Stimulated activated CD4-positive, alpha-beta T cell treated with anti-CD3 and anti-CD28 coated beads, Interleukin-1b, Interleukin-23, amount 100 ng/mL, for 4 hours (primary cell): ENCODE measurements at places on chromosomes 11 and 22.

DNA sequence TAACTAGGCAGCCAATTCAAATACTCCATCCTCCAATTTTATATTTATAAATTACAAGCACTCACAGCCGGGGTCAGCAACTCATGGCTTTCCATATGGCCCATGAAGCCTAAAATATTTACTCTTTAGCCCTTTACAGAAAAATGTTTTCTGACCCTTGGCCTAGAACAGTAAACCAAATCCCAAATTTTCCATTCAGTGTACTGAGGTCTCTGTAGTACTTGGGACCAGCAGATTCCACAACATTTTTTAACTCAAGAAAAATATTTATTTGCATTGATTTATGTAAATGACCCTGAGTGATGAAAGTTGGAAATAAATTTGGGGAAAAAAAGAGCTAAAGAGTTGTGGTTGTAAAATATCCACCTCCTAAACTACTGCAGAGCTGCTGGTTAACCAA is 82.6 kb downstream of the SLC1A2 start:
- DNase-seq = no peak

- DNase-seq = no peak
Observed at GRCh38 chr11:80048513-80048912, 607.7 kb upstream of the TENM4 start.

DNA sequence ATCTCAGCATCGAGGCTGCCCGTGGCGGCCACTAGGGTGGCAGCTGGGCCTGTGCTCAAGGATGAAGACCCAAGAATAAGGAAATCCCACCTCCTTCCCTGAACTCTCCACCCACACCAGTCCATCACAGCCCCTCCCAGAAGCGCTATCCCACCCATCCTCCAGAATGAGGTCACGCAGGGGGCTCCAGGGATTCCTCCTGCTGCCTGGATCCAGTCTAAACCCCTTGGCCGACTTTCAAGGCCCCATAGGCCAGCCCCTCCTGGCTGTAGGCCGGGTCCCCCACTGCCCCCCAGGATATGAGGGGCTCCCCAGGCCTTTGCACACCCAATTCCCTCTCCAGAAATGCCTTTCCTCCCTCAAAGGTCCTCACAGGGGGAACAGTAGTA is 19.0 kb upstream of the SCGB1A1 start:
- DNase-seq = no peak

DNA sequence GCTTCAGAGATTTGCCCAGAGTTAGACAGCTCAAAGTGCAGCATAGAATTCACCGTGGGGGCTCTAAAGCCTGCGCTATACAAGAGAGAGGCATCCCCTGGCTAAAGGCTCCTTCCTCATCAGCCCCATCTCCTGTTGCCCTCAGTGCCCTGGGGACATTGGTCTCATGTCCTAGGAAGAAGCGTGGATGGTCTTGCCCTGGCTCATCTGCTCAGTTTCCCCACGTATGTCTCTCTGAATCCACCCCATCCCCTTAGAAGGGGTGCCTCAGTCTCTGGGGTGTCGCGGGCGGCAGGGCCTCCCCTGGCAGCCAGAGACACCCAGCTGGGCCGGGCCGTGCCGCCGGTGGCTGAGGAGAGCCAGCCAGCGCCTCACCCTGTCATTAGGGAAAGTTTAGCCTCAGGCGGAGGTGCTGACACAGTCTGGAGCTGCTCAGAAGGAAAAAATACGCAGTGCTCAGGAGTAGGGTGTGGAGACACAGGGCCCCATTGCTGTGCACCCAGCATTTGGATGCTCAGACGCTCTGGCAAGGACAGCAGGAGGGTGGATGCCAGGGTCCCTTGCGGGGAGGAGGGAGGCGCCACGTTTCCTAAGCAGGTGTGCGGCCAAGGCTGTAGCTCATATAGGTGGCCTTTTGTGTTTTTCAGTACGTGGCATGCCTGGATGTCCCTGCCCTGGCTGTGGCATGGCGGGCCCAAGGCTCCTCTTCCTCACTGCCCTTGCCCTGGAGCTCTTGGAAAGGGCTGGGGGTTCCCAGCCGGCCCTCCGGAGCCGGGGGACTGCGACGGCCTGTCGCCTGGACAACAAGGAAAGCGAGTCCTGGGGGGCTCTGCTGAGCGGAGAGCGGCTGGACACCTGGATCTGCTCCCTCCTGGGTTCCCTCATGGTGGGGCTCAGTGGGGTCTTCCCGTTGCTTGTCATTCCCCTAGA is 1.3 kb downstream of the SLC39A13 start:
- DNase-seq = no peak

DNA sequence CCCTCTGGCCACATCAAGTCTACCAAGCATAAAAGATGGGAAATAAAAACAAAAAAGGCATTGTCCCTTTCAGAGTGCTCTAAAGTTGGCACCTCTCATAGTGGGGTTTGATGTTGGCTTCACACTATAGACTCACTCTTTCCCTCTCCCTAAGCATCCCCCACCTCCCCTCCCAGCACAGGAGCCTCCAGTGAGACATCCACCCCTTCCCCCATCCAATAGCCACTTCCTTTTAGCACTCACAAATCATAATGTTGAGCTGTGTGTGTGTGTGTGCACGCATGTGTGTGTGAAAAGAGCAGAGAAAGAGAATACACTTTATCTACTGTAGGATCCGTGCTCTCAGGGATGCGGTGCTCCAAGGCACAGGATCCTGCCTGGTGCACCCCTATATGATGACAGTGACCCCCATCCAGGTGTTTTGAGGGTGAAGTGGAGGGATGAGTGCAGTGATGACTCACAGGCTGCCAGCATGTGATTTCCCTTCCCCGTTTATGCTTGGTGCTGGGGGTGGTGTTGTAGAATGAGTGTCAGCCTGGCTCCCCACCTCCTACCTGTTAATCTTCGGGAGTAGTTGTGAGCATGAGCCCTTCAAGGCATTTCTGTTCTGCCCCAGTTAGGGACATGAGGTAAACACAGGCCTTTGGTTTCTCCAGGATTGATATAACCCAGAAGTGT is 235.2 kb upstream of the B3GAT1 start:
- DNase-seq = no peak

GRCh38 chr11:94032066-94032465 is 10.9 kb downstream of the HEPHL1 start:
- DNase-seq = no peak

GRCh38 chr11:46427364-46427763 is 35.8 kb upstream of the CHRM4 start:
- DNase-seq = no peak

- DNase-seq = no peak
Observed at GRCh38 chr11:31782257-31782656, 28.9 kb downstream of the PAX6 start.

DNA sequence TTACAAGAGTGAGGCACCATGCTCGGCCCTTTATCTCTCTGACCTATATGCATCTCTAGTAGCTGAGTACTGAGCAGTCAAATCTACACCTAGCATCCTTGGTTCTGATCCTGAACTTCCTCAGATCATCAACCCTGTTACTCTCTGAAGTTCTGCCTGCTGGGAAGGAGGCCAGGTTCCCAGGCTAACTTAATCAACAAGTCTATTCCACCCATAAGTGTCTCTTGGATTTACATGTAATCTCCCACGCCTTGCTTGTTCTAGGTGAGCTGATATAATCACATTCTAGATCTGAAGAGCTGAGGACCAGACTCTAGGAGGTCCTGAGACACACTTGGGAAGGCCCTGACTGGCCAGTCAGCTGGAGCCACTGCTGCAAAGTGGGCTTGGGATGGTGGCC is 22.1 kb downstream of the CABP7 start:
- no peak for DNase-seq

DNA sequence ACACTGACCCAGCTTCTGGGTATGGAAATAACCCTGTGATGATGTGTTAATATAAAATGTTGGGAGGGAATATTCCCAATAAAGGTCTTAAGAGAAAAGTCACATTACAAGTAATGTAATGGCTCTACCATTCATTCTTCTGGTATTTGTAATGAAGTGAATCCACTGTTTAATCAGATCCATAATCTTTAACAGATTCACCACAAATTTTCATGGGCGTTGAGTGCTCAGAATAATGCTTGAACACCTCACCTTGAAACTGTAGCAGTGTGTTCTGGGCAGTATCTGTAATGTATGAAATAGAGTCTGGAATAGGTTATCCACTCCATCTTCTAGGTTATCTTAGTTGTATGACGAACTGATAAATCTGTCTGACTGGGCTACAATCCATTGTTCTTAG is 26.6 kb upstream of the CRTAM start:
- no peak for DNase-seq

DNA sequence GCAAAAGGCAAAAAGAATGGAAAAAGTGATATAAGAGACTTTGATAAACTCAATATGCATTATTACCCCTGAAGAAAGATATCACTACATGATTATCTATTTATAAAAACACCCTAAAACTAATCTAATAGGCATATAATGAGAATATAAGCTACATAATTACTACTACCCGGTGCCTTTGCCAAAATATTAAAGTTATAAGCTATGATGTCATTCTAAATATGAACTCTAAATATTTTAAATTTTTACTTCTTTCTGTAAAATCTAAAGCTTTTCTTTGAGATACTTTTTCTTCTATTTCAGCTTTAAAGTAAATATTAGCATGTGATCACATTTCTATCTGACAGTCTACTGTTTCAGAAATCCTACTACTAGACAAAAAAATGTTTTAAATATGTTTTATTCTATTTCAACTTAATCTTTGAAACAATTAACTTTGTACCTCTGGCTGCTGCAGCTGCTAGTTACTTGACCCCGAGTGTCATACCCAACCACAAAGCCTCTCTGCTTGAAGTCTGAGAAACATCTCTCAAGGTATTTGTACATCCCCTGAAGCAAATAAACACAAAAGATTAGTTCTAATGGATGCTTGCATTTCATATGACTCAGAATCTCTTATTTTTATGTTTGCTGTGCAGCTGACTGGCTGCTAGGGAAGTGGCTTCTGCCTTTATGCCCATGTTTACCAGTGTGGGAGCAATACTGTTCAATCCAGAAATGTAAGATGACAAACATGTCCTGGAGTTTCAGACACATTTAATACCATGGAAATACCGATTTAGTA is 26.8 kb downstream of the PGM2L1 start:
- DNase-seq = no peak

DNA sequence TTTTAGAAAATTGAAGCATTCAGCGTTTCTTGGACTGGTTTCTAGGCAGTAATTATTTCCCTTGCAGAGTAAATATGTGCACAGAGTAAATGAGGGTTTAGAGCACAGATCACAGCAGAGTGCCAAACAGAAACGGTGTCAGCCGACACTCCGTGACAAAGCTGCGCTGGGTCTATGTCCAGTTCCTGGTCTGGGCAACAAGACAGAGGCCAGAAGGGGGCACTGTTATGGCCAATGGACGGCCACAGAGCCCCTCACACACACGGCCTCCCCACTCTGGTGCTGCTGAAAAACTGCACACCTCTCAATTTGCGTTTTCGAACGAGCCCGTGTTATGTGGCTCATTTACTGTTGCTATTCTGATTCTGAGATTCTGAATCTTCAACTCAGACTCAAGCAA is 180.7 kb downstream of the MPPED1 start:
- no peak for DNase-seq
